ENCODE measurements at places on chromosomes 12 and 14.

DNA sequence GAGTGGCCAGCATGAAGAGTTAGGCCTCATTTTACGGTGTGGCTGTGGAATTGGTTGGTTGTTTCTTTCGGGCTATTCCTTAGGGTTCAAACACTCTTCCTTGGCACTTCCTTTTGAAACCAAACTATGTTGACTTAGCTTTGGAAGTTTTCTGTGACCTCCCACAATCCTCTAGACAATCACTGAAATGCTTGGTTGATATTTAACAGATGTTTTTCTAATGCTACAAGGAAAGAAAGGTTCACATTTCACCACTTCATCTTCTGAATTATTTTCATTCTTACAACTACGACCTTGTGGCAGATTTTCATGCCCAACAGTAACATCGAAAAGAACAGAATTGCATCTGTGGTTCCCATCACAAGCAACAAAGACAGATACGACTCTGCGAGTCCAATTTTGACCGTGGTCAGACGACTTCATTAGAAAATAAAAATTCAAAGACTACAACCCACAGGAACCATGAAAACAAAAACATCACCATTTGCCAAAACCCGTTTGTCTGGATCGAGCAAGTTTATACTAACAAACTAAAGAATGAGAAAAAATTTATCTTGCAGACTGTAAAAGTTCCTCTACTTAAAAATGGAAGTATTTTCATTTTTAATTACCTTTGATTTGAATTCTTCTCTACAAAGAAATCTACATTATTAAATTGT is 16.9 kb downstream of the PRKAB1 start:
- no peak for DNase-seq

GRCh38 chr12:16622338-16622737 is 16.4 kb upstream of the LMO3 start:
- DNase-seq: no peak

GRCh38 chr12:3041558-3042164 is 35.5 kb upstream of the TSPAN9 start:
- peak; percentile 37 for DNase-seq

DNA sequence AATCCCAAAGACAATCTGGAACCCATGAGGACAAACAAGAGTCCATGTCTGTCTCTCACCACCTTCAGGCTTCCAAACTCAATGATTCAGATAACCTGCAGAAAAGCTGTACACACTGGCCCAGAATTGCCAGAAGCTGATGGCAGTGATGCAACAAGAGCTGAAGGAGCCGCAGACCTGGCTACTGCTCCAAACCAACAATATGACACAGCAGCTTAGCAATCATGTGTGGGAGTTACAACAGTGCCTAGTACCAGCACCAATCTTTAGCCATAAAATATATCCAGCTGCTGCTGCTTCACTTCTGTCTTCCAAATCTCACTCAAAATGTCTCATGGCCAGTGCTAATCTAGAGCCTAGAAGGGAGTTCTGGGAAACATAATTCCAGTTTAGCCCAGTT is 22.0 kb downstream of the RPS6KA5 start:
- DNase-seq: no peak

GRCh38 chr12:99005601-99006000 is 360.5 kb downstream of the APAF1 start:
- DNase-seq: no peak

DNA sequence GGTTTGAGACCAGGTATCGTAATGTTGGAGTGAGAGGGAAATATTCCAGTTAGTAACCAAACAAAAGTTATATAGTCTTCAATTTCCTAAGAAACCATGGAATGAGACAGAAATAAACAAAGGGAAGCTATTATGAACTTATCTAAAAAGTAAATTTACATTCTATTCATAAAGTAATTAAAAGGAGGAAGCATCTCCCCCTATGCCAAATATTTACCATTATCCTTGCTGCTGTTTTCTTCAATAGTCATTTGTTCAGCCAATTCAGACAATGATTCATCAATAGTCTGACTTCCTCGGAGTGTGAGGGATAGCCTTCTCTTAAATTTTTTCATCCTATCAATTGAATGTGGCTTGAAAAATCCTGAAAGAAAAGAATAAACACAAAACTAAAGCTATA is 65.7 kb downstream of the CDK17 start:
- DNase-seq: no peak

DNA sequence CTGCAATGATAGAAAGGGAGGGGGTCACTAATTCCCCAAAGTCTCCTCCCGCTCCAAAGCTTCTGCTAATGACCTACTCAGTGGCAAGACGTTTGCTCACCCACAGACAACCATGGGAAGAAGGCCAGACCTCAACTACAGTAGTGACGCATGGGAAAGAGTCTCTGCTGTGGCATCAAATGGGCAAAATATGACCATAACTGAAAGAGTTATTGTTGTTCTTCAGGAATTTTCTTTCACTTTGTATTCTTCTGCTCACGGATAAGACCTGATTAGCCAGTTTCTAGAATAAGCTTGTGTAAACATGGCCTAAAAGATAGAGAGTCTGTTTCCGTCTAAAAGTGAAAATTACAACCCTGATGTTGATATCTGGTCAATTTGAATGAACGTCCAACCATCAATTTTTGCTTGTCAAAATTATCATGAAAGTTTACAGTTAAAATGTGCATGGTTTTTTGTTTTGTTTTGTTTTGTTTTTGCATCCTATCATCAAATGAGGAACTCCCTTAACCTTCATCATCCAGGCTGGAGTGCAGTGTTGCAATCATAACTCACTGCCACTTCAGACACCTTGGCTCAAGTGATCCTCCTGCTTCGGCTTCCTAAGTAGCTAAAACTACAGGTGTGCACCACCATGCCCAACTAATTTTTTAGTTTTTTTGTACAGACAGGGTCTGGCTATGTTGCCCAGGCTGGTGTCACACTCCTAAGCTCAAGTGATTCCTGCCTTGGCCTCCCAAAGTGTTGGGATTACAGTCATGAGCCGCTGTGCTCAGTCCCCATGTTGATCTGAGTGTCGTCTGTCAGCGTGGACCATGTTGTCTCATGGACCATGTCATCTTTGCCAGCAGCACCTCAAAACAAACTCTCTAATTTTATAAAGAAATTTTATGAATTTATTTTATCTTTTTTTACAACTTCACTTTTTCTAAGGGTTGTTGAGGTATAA is 7.0 kb downstream of the KRT6B start:
- no peak for DNase-seq

GRCh38 chr12:25957793-25958427 is 572 bp upstream of the RASSF8 start:
- no peak for DNase-seq

DNA sequence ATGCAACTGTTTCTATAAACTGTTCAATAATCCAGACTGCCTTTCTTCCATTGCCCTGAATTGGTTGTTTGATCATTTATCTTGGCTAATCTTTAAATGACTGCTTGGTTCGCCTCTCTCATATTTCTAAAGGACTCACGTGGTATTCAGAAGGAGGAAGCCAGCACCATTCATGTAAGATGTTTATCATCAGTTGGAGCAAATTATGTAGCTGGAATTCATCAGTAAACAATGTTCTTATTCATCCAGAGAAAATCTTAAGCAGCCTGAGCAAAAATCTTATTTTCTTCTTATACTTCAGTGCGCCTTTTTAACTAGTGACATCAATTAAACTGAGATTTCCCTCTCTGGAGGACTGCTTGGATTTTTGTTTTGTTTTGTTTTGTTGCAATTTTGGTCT is 538.7 kb upstream of the TMEM132C start:
- DNase-seq: no peak

DNA sequence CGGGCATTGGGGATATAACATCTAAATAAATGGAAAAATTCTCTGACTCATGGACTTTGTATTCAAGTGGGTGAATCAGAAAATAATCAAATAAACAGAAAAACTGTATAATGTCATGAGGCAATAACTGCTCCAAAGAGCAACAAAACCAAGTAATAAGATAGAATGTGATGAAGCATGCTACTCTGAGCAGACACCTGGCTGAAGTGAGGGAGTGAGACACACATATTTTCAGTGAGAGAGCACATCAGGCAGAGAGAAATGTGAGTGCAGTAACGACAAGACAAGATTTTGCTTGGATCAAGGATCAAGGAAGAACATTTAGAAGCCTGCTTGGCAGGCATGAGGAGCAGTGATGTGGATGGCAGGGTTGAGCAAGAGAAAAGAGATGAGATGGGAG is 75.8 kb upstream of the CCDC91 start:
- no peak for DNase-seq

DNA sequence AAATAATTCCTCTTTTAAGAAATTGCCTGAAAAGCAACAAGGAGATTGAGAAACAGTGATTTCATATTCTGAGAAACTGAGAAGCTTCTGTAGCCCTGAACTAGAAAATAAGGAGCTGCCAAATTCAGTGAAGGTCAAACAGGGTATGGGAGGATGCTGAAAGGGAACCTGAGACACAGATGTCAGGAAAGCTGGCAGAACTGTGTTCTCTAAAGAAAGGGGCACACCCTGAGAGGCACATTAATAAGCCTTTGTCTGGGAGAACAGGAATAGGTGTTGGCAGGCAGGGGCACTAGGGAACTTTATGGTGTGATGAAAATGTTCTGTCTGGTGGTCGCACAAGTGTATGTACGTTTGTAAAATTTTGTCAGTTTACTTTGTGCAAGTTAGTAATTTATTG is 29.6 kb downstream of the VRK1 start:
- no peak for DNase-seq

DNA sequence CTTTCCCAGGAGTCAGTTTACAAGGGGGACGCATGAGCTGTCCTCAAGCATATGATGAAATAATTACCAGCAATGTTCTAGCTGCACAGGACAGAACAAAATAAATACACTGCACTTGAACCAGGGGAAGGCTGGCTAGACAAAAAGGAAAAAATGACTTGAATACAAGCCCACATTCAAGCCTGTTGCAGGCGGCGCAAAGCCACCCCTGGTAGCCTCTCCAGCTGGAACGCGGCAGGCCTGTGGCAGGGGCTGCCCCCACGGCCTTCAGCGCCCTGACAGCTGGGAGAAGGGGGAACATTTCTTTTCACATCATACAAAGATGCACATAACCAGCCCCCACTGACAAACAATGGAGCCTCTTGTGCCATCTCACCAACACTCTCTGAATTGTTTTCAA is 57.1 kb downstream of the TRAFD1 start:
- DNase-seq: no peak

- DNase-seq: no peak
Measured at GRCh38 chr12:79415746-79416435, 274.9 kb downstream of the PAWR start.

GRCh38 chr12:25293653-25294052 is 42.9 kb upstream of the KRAS start:
- no peak for DNase-seq

DNA sequence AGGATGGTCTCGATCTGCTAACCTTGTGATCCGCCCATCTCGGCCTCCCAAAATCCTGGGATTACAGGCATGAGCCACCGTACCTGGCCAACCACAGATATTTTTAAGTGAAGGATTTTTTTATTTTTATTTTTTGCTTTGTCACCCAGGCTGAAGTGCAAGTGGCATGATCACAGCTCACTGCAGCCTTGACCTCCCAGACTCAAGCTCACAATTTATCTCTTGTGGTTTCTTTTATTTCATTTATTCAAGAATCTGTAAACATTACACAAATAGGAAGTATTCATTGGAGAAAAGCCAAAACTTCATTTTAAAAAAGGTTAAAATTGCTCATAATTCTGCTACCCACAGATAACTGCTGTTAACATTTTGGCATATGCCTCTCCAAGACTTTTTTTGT is 13.3 kb downstream of the MOAP1 start:
- no peak for DNase-seq

- DNase-seq: no peak
Measured at GRCh38 chr14:81341370-81341769, 58.8 kb downstream of the STON2 start.

GRCh38 chr14:49303946-49304516 is 282.1 kb downstream of the RPS29 start:
- no peak for DNase-seq

DNA sequence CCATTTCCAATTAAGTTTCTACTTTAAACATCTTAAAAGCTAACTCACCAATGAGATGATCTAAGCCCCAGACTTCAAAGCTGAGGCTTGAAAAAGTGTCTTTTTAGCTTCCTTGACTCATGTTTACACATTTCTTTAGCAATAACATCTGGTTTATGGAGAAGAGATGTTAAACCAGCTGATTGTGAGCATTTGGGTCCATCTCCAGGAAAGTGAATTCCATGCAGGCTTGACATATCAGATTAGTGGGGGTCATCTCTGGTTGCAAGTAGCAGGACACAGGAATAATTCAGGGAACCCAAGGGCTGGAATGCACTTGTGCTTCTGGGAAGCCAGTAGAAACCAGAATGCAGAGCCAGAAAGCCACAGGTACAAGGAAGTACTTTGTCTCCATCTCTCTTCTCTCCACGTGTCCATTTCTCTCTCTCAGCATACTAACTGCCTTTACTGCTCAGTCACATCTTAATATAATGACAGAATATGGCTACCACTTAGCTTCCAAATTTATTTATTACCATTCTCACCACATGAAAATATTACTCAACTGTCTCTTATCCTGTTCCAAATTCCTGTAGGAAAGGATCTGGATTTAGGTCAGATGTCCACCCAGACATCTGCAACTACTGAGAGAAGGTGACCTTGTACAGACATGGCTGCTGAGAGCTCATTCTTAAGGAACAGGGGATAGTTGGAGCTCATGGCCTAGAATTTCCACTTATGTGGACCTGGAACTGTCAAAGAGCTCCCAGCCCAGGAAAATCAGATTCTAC is 104.4 kb downstream of the SCN8A start:
- no peak for DNase-seq

GRCh38 chr12:63917864-63918799 is 73.6 kb downstream of the SRGAP1 start:
- no peak for DNase-seq
